GM03348 (cell line): ENCODE measurements at places on chromosomes 2 and 18.

GRCh38 chr2:109410039-109410815 lies 203.5 kb downstream of the SEPTIN10 start:
- no peak for DNase-seq

DNA sequence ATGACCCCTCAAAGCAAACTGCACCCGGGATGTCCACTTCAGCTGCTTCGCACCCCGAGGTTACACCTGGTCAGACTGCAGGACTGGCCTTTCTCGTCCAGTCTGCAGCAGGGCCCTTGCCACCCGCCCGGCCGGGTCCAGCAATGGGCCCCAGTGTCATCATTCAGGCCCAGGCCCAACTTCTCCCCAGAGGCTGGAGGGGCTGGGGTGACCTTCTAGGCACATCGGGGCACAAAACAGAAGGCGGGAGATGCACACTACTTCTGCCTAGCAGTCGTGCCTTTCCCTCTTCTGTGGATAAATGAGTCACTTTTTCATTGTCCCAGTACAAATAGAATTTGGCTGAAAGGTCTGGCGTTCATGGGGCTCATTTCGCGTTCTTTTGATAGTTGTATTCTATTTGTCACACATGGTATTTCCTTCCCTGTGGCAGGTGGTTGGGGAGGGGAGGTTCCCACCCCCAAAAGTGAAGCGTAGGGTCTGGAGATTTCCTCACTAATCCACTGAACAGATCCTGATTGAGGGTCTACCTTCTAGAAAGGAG lies 56.9 kb upstream of the ID2 start:
- no peak for DNase-seq

GRCh38 chr2:38610851-38611801 lies 8.4 kb upstream of the HNRNPLL start:
- no peak for DNase-seq

DNA sequence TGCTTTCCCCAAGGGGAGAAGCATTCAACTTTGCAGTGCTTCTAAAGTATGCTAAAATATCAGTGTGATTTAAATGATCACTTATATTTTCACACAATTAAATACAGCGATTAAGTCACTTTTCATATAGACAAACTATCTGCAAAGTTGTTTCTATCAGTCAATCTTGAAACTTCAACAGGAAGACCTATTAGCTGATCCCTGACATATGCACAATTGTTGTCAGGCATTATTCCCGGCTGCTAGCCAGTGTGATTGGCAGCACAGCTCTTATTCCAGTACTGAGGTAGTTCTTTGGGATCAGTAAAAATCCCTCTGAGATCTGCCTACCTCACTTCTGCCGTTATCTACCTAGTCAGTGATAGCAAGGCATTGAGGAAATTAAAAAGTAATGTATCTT lies 629.5 kb downstream of the NR4A2 start:
- no peak for DNase-seq

GRCh38 chr18:78416853-78417252 lies 562.8 kb upstream of the SALL3 start:
- no peak for DNase-seq

GRCh38 chr2:25608718-25609117 lies 64.7 kb downstream of the DTNB start:
- no peak for DNase-seq

DNA sequence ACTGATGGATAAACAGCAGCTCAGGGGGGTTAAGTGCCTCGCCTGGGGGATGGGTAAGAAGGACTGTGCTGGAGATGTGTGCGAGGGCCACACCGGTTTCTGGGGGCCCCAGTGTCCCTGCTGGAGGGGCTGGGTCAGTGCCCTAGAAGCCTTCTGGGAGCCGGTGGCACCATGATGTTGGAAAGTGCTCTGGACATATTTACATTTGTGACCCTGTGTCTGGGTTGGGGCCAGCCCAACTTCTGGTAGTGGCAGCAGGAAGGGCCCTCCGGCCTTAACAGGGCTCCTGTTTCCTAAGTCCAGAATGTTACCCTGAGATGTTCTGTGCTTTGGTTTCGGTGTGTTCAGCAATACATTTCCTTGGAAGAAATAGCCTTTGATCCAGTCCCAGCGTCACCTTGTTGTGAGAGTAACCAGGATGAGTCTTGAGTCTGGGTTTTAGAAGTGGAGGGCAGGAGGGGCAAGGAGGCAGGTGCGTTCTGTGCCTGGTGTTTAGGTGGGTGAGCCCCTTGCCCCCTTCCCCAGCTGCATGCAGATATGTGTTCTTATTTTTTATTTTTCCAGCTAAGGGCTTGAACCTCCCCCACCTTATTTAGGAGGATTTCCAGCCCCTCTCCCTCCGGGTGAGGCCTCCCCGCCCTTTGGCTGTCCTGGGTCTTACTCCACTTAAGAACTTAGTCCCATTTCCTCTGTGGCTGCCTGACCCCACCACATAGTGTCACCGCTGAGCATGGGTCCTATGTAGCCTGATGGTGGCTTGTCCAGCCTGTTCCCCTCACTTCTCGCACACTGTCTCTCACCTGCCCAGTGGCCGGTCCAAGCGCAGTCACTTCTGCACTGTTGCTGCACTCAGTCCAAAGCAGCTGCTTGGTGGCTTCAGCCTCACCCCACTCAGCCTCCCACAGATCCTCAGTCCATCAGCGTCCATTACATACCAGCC lies 132.7 kb upstream of the HS6ST1 start:
- no peak for DNase-seq

GRCh38 chr18:71370671-71371445 lies 1082.0 kb downstream of the SOCS6 start:
- DNase-seq: no peak

DNA sequence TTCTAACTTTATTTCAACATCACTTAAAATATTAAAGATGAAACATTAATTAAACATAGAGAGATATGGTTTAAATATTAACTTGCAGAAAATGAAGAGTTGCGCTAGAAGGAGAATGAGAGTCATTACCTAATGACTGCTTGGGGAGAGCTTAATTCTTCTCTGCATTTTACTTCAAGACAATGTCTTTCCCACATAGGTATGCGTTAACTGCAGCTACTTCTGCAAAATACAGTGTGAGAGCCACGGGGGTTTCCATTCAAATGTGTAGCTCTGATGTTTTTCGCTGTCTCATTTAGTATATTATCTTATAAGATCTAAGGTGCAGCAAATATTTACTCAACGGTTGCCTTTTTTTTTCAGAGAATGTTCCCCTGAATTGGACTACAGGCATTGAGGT lies 126.7 kb downstream of the TMX3 start:
- no peak for DNase-seq

- DNase-seq: no peak
Measured at GRCh38 chr2:70743068-70743467, 24.9 kb downstream of the ADD2 start.

GRCh38 chr2:40450066-40450795 lies 1.7 kb downstream of the SLC8A1 start:
- peak; percentile 26 for DNase-seq

DNA sequence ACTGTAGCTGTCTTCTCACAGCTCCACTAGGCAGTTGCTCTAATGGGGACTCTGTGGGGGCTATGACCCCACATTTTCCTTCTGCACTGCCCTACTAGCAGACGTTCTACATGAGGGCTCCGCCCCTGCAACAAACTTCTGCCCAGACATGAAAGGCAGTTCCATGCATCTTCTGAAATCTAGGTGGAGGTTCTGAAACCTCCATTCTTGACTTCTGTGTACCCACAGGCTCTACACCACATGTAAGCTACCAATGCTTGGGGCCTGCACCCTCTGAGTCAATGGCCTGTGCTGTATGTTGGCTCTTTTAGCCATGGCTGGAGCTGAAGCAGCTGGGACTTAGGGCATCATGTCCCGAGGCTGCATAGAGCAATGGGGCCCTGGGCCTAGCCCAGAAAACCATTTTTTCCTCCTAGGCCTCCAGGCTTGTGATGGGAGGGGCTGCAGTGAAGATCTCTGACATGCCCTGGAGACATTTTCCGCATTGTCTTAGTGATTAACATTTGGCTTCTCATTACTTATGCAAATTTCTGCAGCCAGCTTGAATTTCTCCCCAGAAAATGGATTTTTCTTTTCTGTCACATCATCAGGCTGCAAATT lies 123.0 kb downstream of the MYCN start:
- no peak for DNase-seq

DNA sequence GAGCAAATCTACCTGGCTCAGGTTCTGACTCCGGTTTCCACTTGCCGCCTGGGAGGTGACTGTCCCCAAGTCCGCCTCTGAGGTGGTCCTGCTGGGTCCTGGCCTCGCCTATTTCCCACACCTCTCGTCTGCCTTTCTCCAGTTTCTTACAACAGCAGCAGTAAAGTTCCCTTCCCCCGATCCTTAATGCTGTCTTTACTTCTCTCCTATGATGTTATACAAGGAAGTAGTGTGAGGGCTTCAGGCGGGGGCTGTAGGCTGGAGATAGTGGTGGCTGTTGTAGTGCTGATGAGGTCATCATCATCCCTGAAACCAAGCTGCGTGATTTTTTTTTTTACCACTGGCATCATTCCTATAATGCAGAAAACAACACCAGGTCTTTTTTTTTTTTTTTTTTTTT lies 18.9 kb downstream of the TGIF1 start:
- no peak for DNase-seq

DNA sequence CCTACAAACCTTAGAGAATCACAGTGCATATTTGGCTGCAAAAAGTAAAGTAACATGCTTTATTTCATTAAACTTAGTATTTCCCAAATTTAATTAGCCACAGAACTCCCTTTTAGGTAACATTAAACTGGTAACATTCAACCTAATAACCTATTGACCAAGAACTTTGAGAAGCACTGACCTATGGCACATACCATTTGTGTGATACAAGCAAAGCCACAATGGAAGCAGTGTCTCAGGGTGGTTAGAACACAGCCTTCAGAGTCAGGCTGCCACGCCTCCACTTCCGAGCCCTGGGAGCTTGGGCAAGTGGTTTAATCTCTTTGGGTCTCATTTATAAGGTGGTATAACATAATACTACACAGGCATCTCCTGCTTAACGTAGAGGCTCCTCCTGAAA lies 301.4 kb downstream of the PDE11A start:
- no peak for DNase-seq

DNA sequence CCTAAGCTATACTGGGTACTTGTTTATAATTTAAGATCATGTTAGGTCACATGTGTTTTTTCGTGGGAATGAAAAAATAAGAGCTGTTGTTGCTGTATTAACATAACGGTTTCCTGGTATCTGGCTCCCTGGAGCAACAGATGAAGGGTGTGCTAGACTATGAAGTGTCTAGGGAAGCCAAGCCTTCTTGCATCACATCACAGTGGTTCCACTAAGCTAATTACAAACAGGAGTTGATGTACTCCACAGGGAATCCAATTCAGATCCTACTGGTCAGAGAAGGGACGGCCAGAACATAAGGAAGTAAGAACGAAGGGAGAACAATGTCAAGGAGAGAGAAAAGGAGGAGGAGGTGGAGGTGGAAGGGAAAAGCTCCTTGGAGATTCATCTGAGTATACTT lies 193.0 kb upstream of the CYP26B1 start:
- DNase-seq: peak; percentile 21

DNA sequence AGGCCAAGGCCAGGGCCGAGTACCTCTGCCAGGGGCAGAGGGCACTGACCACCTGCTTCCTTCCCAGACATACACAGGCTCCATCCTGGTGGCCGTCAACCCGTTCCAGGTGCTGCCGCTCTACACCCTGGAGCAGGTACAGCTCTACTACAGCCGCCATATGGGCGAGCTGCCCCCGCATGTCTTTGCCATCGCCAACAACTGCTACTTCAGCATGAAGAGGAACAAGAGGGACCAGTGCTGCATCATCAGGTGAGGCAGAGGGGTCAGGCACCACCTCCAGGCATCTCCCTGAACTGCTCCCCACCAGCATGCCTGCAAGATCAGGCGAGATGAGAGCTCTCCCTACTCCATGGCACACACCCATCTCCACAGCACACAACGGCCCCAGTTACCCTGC lies 31.1 kb downstream of the MYO7B start:
- DNase-seq: no peak

- DNase-seq: no peak
Measured at GRCh38 chr2:22136446-22136845, 1012.7 kb downstream of the TDRD15 start.

- DNase-seq: peak; percentile 43
Measured at GRCh38 chr18:27363872-27364271, 178.8 kb upstream of the CHST9 start.

- no peak for DNase-seq
Measured at GRCh38 chr2:15880226-15881119, 59.9 kb upstream of the MYCN start.

GRCh38 chr2:24642351-24642750 lies 150.8 kb downstream of the PTRHD1 start:
- no peak for DNase-seq

GRCh38 chr18:54675076-54675475 lies 84.0 kb downstream of the DYNAP start:
- no peak for DNase-seq

DNA sequence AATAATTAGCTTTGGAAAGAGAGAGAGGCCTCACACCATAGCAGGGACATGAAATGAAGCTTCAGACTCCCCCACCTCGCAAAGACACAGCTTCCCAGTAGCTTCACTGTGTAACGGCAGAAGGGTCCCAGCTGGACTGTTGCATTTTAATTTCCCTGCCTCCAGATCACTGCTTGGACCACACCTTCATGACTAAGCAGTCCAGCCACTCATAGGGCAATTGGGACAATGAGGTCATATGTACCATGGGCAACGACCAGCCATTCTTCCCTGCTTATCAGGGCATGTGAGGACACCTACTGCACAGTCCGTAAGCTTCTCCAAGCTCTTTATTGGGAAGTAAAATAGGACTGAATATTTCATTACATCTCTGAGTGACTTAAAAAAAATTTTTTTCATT lies 183.0 kb downstream of the MREG start:
- peak; percentile 67 for DNase-seq

DNA sequence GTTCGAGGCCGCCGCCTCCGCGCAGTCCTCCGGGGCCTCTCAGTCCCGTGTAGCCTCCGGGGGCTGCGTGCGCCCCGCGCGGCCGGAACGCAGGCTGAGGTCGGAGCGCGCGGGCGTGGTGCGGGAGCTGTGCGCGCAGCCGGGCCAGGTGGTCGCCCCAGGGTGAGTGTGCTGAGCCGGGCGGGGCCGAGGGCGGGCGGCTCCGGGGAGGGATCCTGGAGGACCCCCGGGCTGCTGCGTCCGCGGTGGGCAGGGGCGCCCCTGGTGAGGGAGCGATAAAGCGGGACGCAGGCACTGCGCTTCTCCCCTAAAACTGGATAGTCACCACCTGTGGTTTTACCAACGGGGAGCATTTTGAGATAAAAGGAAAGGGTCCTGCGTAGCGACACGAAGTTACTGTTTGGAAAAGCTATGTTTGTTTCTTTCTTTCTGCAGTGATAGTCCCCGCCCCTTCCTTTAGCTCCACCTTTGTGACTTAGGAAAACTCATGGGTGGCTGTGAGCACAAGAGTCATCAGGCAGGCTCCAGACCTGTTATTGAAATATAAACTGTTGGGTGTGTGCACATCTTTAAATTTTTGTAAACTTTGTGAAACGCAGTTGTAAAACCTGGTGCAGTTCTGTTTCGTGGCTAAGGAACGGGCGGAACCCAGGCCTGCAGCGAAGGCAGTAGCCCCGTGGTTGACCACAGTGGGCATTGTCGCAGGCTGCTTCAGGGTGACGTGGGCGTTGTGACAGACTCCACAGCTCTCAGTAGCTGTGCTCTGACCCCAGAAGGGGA lies 687 bp downstream of the CTDP1 start:
- peak; percentile 67 for DNase-seq
